M059J (cell line): ENCODE measurements at places on chromosomes 4 and X.

GRCh38 chr4:159284113-159284512 lies 181.2 kb downstream of the RAPGEF2 start:
- no peak for DNase-seq

DNA sequence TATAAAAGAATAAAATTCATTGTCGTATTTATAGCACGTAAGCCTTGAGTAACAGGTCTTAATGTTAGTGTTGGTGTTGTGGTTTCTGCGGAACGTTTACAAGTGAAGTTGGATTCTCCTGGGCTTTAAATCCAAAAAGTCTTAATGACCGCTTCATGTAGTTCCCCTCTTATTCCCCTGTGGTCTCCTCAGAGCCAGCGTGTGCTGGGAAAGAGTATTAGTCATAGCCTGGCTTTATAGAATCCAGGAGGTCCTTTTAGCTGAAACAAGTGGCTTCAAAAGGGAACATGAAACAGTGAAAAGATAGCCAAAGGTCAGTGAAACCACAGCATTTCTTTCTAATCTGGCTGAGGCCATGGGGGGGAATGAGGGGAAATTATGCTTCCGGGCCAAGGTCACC lies 79.1 kb downstream of the CLCN4 start:
- peak; percentile 94 for DNase-seq

DNA sequence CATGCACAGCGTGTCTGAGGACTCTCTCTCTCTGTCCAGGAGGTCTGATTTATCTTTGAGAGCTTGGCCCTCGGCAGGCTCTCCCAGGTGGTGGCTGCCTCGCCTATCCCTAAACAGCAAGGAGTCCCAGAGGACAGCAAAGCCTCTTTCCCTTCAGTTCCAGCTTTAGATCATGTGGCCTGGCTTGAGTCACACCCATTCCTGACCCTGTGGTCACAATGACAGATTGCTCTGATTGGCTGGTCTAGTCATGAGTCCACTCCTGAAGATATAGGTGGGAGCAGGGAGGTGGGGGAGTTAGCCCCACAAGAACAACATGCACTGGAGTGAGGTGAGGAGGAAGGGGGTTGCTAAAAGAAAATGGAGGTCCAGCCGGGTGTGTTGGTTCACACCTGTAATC lies 12.1 kb upstream of the PORCN start:
- DNase-seq, result peak; percentile 62

DNA sequence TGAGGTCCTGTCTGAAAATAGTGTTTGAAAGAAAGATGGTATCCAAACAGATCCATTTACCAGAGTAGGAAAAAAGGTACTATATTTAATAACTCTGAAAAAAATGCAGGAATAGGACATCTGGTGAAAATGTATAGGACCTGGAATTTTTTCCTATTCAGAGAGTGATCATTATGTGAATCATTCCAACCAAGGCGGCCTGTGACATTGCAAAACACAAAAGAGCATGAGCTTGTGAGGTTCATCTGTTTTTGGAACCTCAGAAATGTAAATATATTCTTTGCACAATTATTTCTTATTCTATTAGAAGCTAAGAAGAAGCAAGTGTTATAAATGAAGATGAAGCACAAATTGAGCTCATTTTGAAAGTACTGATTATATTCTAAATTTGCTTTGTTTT lies 2.0 kb downstream of the C4orf51 start:
- no peak for DNase-seq

DNA sequence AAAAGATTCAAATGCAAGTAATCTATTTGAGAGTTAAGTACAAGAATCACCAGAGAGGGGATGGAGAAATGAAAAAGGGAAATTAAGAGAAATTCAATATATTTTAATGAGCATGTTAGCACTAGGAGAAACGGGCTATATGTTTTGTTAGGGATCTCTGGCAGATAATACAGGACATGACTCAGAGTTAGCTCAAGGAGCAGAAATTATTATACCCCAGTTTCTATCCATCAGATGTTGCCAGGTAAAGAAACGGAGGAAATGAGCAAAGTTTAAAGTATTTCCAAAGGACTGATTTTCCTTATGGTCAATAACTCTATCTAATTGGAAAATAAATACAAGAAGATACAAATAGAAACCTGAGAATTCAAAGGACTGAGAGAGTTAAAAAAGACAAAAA lies 867.6 kb downstream of the TRAM1L1 start:
- no peak for DNase-seq

- no peak for DNase-seq
Observed at GRCh38 chrX:23887451-23887850, 20.3 kb downstream of the APOO start.

- no peak for DNase-seq
Observed at GRCh38 chr4:7160439-7160838, 31.9 kb upstream of the SORCS2 start.

- DNase-seq, result peak; percentile 93
Observed at GRCh38 chrX:29662101-29662500, 553.3 kb upstream of the MAGEB2 start.

- DNase-seq, result no peak
Observed at GRCh38 chrX:38770152-38770551, 31.1 kb upstream of the MID1IP1 start.

DNA sequence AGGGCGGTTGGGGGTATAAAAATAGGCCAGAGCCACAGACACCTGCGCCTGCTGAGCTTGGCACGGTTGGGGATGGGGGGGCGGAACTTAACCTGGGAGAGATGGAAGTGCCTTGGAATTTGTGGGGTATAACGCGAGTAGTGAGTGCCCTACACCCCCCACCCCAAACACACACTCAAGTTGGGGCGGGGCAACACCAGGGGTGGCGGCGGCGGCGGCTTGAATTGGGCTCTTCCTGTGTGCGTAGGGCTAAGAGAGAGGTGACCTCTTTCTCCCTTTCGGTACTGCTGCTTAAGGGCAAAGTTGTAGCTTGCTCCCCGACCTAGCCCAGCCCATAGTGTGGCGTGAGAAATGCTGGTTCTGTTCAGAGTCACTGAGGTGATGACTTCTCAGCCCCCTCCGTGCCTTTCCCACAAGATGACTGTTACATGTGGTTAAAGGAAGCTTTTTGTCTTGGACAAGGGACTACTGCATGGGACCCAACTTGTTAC lies 839 bp downstream of the STK26 start:
- peak; percentile 71 for DNase-seq

DNA sequence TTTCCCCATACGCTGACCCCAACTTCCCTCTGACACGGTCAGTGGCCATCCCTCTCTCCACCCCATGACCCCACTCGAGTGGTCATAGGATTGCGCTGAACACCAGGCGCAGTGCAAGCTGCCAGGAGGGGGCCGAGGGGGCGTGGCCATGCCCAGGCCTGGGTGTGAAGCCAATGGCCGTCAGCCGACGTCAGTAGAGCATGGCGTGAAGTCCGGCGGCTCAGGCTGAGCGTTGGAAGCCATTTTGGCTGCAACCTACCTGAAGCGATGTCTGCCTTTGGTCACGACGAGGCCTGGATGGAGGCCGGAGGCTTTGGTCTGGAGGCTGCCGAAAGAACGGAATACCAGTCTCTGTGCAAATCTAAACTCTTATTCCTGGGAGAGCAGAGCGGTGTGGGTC lies at the start of gene RAB41:
Gene RAB41, plus strand, starts transcription at position 222 of the 400 bp plus-strand sequence. Its CDS starts 46 bp downstream, at position 268.
- no peak for DNase-seq

GRCh38 chrX:130952266-130953043 lies 49.4 kb upstream of the ENOX2 start:
- no peak for DNase-seq

- no peak for DNase-seq
Observed at GRCh38 chr4:39472396-39472795, 13.5 kb downstream of the LIAS start.

- no peak for DNase-seq
Observed at GRCh38 chr4:40276546-40276945, 58.6 kb upstream of the CHRNA9 start.

GRCh38 chr4:110869114-110869513 lies 246.2 kb upstream of the PITX2 start:
- DNase-seq, result peak; percentile 74

- DNase-seq, result peak; percentile 45
Observed at GRCh38 chrX:150058728-150059127, 120.4 kb upstream of the EOLA2 start.

DNA sequence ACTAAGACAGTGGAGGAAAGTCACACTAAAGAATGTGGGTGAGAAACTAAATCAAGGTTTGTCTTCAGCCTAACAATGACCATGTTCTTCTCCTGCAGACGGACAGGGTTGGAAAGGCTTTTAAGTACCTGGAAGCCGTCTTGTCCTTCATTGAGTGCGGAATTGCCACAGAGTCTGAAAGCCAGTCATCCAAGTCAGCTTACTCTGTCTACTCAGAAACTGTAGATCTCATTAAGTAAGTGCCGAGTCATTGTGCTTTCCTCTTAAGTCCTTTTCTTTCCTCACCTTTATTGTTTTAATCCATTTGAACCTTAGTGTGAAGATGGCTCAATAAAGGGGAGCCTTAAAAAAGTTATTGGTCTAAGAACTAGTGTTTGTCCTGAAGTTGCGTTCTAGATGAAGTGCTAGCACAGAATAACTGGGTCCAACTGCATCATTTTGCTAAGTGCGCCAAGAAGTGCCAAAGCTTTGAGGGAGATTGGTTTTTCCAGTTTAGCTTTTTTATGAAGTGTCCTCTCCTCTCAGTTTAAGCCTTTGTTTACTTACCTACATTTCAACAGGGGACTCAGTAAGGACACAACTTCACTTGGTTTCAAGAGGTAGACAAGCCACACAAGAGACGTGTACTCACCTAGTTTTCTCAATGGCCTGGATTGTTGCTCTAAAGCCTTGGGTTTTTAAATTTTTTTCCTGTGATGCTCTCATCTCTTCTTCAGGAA lies 89.3 kb downstream of the KLHL8 start:
- no peak for DNase-seq

- no peak for DNase-seq
Observed at GRCh38 chr4:73762409-73762808, 22.0 kb downstream of the CXCL8 start.

DNA sequence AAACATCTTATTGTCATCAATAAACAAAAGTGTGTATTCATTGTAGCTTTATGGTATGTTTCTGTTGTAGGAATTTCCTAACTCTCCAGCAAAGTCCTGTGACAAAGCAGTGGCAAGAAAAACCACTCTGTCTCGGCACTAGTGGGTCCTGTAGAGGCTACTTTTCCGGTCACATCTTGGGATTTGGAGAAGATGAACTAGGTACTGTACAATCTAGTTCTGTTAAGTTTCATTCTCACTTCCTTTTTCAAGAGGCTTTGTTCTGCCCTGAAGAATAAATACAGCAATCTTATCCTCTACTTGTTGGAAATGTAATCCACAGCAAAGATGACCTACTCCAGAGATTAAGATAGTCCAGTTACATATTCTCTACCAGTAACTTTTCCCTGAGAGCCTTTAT lies 69.3 kb downstream of the HHIP start:
- no peak for DNase-seq

DNA sequence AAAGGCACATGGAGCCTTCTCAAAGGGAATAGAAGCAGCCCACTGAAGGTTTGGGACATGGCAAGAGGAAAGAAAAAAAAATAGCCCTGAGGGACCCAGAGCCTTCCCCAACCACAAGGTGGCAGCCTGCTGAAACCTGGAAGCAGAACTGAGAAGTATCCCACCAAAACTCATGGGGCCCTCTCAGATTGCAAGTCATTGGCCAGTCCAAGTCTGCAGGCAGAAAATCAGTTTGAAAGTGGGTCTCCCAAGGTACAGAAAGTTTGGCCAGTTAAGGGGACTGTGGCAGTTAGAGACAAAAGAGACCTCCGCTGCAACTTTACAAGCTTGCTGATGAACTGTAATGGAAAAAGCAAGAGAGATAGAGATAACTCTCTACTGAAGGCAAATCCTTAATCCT lies 155.8 kb downstream of the ANTXR2 start:
- DNase-seq, result peak; percentile 40

DNA sequence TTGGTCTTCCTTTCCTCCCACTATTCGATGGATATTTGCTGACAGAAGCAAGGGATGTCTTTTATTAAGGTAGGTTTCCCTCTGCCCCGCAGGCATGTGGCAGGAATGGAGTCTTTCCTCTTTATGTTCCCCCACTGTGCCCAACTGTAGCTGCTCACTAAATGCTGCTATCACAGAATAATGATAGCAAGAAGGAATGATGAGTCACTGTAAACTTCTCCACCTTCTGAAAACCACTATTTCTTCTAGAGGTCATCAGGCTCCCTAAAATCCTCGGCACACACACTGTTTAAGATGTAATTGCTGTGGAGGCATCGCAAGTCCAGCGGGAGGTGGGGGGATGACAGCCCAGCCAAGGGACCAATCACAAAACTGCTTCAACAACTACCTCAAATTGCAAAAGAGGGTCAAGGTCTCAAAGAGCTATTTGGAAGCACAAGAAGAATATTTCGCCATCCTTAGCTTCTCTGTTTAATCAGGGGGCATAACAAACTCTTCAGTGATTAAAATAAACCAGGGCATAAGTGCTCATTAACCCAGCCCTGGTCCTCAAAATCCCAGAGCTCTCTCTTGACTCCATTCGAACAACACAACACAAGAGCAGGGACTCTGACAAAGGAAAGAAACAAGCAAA lies 13.9 kb downstream of the QDPR start:
- no peak for DNase-seq

DNA sequence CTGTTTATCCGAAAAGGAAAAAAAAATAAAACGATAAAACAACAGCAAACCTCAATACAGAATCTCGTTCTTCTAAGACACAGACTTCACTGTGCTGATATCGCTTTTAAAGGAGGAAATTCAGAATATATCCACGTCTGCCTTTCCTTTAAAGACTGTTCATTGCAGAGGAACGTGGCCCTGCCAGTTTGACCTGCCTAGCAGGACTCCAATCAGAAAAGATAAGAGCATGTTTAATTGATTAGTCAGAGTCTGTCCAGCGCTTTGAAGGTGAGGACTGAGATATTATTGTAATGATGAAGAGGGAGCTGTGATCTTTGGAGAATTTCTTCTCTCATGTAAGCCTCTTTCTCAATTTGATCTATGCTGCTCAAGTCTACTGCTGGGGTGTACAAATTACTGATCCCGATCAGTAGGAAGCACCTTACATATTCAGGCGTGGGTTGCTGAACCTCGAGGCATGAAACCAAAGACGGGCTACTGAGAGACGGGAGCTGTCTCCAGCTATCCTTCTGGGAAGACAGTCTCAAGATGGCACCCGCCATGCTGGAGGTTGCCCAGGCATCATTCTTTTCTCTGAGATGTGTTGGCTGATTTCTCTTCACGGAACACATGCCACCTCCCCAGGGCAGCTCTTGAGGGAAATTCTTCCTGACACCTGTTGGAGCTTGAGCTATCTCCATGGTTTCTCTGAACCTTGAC lies 146.1 kb downstream of the SHOX start:
- no peak for DNase-seq

GRCh38 chr4:23036921-23037495 lies 344.3 kb downstream of the GBA3 start:
- no peak for DNase-seq

- no peak for DNase-seq
Observed at GRCh38 chrX:18291006-18291545, 63.4 kb downstream of the SCML2 start.

DNA sequence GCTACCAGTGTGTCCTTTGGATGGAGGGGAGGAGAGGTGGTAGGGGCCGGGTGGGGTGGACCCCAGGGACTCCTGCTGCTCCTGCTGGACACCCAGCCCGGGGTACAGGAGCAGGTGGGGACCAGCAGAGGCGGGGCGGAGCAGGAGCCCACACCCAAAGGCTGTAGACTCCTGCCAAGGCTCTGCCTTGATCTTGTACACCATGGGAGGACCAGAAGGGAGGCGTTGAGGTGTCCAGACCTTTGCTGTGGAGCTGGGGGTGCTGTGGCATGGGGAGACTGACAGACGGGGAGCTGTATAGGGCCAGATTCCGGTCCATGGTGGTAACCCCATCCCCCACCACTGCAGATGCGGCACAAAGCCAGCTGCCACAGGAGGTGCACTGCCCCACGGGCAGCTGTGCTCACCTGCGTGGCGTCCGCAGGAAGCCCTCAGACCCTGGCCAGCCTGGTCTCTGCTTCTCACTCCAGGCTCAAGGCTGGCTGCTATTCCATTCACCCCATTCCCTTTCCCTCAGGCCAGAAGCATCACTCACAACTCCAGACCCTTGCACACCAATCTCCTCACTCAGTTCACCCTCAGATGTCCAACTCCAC lies 5.0 kb upstream of the SLC26A1 start:
- DNase-seq, result no peak
